Hindlimb muscle (tissue), 1 donor: ENCODE measurements at places on chromosomes 12 and 14. TPM values are rescaled to one million over a fixed set of nuclear protein-coding genes. Genes with fewer than 3 reads are reported as not detected.

- DNase-seq, result no peak
Observed at GRCh38 chr12:6959058-6959804, 8.1 kb downstream of the PTPN6 start.

GRCh38 chr14:89922031-89922907 is 32.3 kb downstream of the EFCAB11 start:
- no peak for DNase-seq

- no peak for DNase-seq
Observed at GRCh38 chr14:60233891-60234290, 15.1 kb upstream of the PPM1A start.

DNA sequence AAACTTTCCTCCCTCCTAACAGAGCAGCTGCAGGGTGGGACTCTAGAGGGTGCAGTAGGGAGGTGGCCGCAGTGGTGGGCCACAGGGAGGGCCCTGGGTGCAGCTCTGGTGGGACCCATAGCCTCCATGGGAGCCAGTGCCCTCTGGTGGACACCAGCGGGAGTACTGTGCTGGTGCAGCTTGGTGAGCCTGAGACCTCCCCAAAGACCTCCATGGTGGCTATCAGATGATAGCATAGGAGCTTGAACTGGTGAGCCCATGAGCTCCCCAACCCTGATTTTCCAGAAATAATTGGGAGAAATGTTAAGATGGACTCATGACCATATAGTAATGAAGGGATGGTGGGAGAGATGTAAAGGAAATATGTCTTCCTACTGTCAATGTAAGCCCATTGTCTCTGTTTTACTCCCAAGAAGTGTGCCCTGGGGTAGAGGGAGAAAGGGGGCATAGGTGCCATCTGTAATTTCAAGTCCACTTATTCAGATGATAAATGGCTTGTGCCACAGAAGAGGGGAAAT is 98.7 kb downstream of the GAS2L3 start:
- no peak for DNase-seq

DNA sequence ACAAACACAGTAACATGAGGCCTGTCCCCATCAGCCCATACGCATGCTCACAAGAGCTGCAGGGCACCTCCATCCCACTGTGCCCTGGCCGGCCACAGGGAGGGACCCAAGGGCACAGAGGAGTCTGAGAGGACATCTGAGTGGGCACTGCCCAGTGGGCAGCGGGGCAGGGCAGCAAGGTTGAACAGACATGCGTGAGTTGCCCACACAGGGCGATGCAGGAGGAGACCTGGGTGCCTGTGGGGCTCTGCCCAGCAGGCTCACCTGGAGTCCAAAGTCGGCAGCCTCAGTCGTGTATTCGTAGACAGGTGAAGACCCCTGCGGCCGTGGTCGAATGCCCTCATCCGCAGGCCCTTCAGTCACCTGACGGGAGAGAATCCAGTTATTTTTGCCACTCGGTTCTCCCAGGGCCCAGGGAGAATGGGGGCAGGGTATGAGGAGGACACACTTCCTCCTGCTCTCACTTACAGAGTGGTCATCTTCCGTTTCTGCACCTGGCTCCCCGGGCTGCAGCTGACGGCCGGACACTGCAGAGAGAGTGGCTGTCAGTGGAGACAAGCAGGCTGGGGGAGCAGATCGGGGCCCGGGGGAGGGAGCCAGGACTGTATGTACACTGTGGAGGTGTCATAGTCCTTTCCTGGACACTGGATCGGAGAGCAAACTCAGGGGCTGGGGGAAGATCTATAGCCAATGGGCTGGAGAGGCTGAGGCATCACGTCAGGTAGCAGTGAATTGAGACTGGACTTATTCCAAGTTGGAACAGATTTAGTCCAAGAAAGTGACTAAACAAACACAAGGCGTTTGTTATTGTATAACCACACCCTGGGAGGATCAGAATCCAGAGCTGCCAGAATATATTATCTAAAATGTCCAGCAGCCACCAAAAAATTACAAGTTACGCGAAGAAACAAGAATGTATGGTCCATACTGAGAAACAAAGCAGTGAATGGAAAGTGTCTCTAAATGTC is 20.7 kb downstream of the AHNAK2 start:
- DNase-seq, result no peak

GRCh38 chr12:42167711-42168110 is 23.0 kb upstream of the GXYLT1 start:
- no peak for DNase-seq

- DNase-seq, result no peak
Observed at GRCh38 chr12:47184813-47185212, 105.1 kb upstream of the AMIGO2 start.

DNA sequence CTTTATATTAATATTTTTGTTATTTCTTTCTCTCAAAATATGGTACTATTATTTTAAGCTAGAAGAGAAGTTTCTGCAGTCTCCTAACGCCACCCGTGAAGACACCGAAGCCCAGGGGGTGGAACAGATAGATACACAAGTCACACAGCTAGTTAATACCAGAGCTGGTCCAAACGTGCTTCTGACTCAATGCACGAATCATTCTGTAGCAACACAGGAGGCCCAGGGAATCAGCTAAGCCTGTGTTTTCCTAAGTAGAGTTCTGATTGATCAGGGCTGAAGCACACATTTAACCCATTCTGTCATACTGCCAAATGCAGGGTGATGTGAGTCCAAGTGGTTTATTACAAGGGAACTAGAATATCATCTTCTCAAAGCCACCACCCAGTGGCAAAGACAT is 116.9 kb upstream of the PWP1 start:
- no peak for DNase-seq

- DNase-seq, result no peak
Observed at GRCh38 chr12:19105463-19105862, 24.1 kb upstream of the PLEKHA5 start.

DNA sequence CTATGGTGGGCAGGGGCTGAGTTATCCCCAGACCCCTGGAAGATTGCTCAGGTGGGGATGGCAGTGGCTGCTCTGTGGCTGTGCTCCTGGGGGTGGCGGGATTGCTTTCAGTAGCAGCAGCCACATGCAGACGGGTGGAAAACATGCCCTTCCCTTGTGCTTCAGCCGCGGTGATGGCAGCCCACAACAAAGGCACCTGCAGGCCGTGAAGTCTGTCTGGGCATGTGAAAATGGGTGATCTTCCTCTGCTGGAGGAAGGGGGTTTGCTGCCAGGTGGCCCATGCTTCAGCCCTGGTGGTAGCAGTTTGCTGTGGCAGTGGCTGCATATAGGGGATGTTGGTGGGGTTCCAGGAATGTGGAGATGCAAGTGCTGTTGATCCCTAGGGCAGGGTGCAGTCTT is 326.2 kb upstream of the RGS6 start:
- no peak for DNase-seq

DNA sequence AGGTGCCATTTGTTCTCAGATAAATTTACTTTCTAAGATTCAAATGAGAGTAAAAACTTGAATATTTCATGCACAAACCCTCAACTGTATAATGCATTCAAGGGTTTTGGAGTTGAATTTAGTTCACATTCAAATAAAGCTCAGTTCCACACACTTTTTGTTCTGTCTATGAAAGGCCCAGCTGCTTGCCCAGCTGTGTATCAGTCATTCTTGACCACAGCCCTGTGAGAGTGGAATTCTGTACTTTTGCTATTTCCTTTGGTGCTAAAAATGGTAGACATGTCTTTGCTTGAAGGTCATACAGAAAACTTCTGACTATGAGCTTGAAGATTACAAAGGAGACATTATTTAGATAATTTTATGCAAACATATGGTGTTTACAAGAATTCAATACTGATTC is 110.4 kb downstream of the KCNC2 start:
- no peak for DNase-seq

DNA sequence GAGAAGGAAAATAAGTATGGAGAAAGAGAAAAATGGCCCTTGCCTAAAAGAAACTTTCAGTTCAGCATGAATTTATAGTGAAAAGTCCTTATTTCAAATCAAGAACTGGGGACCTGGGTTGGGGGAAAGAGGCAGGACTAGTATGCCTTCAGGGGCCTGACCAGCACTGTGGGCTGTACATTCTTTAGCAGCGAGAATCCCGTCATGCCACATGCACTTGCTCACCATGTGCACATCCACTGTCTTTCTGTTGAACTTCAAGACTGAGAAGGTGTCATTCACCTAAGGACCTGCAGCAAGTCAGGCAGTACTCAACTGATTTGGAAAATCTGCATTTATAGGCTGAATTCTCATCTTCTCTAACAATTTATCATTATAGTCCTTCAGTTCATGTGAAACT is 50.2 kb downstream of the RAB35 start:
- no peak for DNase-seq

DNA sequence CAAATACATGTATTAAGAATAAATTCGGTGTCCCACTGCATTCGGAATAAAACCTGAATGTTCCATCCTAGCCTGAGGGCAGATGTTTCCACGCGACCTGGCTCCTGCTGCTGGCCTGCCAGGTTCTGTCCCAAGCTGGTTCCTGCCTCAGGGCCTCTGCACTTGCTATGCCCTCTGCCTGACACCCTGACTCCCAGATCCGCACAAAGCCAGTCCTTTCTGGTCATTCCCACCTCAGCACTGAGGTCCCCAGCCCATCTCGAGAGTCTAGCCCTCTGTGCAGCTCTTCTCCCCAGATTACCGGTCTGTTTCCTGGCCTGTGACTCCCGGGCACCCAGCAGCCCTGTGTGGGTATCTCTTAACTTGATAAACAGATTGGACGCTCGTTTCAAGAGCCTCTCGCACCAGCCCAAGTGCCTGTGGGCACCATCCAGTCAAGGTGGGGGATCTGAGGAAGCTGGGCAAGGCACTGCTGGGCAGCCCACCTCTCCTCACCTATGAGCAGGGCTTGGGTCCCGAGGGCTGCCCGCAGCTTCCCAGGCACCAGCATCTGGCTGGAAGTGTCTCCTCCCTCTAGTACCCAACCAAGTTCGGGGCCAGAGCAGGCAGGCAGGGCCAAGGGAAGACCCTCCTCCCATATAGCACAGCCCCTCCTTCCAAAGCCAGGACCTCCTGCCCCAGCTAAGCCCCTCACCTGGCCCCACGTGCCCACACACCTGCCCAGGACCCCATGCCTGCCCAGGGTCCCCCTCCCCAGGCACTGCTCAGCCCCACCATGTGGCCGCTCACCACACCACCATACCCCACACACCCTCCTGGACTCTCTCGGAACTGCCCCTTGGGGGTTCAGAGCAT is 132.2 kb downstream of the NCOR2 start:
- no peak for DNase-seq

DNA sequence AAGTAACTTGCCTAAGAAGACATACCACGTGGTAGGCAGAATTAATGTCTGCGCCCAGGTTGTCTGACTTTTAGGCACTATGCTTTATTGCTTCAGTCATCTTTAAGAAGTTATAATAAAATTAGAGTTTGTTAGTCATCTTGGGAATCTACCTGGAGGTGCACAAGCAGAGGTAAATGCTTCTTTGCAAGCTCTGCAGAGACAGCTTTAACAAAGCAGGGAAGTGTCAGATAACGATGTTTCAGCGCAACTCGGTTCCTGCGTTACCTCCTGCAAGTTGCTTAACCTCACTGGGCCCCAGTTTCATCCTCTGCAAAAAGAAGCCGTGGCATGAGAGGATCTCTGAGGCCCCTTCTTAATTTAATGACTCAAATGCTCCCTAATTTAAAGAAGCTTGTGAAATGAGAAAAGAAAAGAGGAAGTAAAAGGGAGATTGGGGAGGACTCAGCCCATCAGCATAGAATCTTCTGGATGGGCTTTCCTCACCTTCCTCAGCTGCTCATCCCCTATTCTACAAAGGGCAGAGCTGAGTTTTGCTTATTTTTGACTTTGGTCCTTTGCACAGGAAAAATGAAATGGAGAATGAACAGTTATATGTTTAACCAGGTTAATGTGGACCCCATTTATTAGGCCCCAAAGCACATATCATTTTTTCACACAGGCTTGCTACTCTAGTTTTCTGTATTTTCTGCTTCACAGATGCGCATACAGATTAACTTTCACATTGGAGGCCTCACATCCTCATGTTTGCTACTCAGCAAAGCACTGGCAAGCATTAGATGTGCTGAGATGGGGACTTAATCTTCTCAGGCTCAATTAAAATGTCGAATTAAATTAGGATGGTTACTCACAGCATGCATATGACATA is 5.1 kb downstream of the ARHGDIB start:
- DNase-seq, result no peak

DNA sequence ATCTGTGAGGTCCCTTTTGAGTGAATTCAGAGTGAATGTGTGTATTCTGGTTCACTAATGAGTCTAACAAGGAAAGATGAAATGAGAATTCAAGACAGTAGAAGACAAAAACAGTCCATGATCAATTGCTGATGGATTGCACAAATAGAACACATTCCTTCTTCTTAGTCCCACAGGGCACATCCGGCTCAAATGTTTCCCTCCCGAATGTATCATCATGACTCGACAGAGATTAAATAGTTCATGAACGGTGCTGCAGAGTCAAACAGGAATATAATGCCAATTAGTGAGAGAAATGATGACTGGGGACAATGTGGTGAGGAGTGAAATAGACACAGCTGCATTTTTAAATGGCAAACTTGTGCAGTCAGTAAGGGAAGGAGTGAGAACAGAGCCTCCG is 11.5 kb upstream of the SFSWAP start:
- no peak for DNase-seq

GRCh38 chr12:13596714-13597113 is 384.7 kb downstream of the GRIN2B start:
- no peak for DNase-seq

- DNase-seq, result no peak
Observed at GRCh38 chr14:52110441-52111086, 41.7 kb upstream of the NID2 start.

GRCh38 chr14:102431751-102432150 is 69.0 kb downstream of the TECPR2 start:
- DNase-seq, result no peak

- DNase-seq, result no peak
Observed at GRCh38 chr14:77194706-77195105, 13.1 kb downstream of the TMEM63C start.

GRCh38 chr14:57345106-57345505 is 45.3 kb upstream of the NAA30 start:
- no peak for DNase-seq

GRCh38 chr12:109112720-109113465 is 3.5 kb upstream of the ACACB start:
- DNase-seq, result no peak

Gene EFS
- 56.9 TPM for polyA plus RNA-seq

Gene GPRC5D
- polyA plus RNA-seq, result not detected

Gene P2RX2
- polyA plus RNA-seq, result not detected

Gene MOK
- 11.1 TPM for polyA plus RNA-seq

Gene GNG2
- polyA plus RNA-seq, result 39.0 TPM

Gene GPR162
- polyA plus RNA-seq, result 17.6 TPM

Gene KLHDC1
- 6.0 TPM for polyA plus RNA-seq

Gene KITLG
- polyA plus RNA-seq, result 13.1 TPM

Gene KCNJ8
- 33.8 TPM for polyA plus RNA-seq

Gene ARMH4
- 5.1 TPM for polyA plus RNA-seq
